IPS-NIHi11 (cell line): ENCODE measurements at places on chromosomes 2 and 18.
A peak's percentile ranks its signal among the peaks of the same experiment; 100 is the strongest.

GRCh38 chr18:35856178-35856577 is 116.3 kb upstream of the RMP24 start:
- no peak for DNase-seq

GRCh38 chr2:16179701-16180416 is 239.5 kb downstream of the MYCN start:
- peak; percentile 66 for DNase-seq

DNA sequence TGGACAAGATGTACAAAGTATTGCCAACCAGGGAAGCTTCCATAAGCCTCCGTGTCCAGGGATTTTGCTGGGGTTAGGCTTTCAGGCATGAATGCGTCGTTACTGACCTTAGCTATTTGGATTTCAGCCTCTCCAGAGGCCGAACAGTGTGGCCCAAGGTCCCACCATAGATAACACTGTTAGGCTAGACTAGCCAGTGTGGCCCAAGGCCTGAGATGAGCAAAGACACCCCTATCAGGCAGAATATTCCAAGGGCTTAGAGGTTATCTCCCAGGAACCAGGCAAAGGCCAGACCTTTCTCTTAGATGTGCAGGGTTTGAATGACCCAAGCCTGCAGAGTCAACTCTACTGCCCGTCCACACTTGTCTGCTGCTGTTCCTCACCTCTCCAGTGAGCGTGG is 131.7 kb upstream of the NDUFV2 start:
- DNase-seq = no peak

- DNase-seq = no peak
Observed at GRCh38 chr2:171323971-171324528, 109.7 kb downstream of the METTL8 start.

DNA sequence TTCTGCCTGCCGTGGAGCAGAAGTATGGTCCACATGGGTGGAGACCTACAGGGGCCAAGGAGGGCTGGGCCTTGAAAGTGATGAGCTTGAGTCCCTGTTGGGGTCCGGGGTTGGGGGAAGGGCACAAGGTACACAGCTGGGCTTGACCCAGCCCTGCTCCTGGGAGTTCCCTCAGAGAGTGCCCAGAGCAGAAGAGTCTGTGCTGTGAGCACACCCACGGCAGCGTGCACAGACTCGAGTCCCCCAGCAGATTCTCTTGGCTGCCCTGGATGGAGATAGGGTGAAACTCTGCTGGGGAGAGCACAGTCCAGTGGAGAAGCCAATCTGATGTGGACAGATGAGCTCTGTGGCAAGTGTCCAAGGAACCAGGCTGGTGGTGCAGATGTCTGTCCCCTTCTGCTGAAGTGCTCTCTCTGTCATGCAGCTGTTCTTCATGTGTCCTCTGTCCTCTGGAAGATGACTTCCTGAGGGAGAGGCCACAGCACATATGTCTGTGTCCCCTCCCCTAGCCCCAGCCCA is 27.5 kb downstream of the INPP4A start:
- DNase-seq = no peak

DNA sequence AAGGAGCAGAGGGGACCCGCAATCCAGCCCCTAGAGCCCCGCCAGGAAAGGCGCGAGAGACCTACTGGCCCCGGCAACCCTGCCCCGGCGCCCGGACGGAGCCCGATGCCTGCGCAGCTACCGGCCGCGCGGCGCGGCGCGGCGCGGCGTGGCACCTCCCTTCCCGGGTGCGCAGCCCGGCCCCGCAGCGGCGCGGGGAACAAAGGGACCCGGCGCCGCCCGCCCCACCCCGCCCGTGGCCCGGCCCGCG is 307 bp downstream of the CDH2 start:
- DNase-seq = no peak

DNA sequence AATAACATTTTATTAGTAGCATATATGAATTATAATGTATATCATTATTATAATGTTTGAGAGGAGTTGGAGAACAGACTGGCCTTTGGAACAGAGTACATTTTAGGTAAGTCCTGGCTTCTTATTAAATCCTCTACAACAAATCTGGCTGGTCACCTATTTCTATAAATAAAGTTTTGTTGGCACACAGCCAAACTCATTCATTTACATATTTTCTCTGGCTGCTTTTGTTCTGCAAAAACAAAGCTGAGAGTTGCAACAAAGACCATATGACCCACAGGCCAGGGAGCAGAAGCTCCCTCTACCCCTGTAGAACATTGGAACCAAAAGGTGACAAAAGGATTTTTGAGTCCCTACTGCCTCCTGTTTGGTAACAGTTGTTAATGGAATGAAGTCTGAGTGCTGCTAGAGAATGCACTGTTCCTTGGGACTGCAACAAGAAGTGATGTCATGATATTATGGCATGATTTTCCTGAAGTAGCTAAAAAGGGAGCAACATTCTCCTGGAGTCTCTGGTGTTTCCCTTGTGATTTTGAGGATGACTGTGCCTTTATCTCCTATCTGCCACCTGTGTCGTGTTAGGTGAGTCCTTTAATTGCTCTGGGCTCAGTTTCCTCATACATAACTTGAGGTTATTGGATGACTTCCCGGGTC is 22.0 kb upstream of the SP9 start:
- DNase-seq = no peak

- no peak for DNase-seq
Observed at GRCh38 chr18:37403100-37403781, 162.4 kb downstream of the CELF4 start.

DNA sequence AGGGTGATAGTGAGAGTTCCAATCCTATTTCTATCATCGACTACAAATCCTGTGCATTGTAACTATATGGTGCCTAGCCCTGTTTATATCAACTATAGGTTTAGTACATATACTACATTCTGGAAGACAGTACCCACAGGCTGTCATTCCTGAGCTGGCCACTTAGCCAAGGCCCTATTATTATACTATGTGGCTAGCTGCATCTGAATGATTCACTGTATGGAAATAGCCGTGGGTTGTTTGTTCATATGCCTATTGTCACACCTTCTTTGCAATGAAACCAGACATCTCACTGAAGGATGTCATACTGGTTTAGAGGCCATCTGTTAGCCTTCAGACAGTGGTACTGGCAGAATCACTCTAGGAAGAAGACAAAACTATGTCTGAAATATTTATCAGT is 62.3 kb upstream of the FSIP2 start:
- DNase-seq = no peak

GRCh38 chr2:63977904-63978303 is 41.3 kb downstream of the VPS54 start:
- no peak for DNase-seq

DNA sequence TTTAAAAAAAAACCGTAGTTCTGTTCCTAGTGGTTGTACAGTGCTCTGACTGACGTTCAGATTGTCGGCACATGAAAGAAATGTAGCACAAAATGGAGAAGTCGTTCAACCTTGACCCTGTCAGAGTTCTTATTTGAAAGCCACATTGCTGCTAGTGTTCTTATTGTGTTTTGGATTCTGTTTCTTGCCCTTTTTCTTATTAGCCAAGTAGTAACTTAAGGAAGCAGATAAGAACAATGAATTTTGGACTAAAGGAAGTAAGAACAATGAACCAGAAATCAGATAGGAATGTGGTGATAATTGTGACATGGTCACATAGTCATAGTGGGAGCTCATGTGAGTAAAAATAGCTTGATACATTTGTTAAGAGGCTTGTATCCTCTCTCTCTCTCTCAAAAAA is 45.9 kb downstream of the RPIA start:
- DNase-seq = no peak

DNA sequence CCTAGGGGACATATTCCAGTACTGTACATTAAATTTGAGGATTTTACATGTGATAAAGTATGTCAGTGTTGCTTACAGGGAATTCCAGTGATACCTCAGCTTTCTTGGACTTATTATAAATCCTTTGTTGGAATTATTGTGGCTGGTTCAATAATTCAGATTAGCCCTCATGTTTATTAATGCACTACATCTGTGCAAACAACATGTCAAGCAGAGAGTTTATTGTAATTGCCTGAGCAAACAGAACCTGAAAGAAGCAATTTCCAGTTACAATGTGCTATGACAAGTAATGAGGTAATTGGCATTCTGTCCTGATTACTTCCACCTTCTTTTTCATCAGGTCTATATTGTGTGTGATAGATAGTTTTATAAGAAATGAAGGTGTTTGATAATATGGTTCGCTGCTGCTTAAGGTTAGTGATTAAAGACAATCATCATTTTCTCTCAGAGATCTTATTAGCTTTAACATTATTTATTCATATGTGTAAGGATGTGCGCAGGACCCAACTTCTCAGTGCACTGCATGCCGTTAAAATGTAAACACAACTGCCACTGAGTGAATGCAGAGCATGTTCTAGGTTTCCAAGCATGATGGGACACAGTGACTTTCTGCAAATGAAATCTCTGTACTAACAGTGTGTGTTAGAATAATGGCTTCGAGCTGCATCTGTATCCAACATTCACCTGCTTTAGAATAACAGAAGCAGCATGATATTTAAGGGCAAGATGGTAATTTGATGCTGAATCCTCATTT is 973.7 kb upstream of the POU3F3 start:
- DNase-seq = no peak

DNA sequence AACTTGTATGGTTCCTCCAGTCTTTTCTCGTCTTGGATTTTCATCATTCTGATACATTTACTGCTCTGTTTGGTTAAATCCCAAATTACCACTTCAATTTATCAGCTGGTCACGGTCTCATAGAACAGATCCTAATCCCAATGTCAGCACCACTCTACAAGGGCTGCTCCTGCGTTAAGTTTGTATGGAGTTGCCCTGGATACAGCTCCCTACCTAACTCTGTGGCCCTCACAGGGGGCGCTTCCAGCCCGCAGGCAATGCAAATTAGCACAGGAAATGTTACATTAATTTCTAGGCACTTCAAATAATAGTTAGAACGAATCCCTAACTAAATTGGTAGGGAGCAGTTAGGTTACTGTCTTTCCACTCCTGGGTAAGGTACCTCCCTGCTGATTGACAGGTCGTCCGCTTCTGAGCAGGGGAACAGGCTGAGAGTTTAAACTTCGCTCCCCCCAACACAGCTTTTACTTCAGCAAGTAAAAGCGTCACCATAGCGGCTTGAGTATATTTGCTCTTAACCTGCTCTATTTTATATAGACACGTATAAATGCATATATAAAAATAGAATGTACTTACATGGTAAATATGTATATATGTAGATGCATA is 238.5 kb upstream of the FANCL start:
- DNase-seq = peak; percentile 33

DNA sequence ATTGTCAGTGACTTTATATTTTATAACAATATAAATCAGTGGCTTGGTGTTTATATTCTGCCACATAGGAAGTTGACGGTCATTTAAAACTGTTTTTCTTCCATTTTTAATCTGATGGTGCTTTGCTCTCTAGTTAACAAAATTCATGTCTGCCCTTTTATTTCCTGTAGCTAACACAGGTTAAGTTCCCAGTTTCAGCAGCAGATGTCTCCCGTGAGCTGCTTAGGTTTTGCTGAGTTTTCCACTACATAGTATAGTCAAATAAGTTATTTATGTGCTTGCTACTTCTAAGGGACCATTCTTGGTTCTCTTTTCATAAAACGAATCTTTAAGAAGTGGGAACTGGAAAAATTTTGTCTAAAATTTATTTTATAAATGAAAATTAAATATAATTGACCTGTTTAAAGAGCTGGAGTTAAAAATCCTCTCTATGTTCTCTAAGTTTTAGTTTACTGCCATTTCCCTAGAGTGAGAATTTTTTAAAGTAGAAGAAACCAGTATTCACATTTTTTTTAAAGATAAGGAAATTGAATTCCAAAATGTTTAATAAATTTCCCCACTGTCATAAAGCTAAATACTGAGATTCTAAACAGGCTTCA is 20.6 kb downstream of the HTR2B start:
- DNase-seq = peak; percentile 32

GRCh38 chr2:1477196-1478040 is 64.2 kb downstream of the TPO start:
- no peak for DNase-seq

DNA sequence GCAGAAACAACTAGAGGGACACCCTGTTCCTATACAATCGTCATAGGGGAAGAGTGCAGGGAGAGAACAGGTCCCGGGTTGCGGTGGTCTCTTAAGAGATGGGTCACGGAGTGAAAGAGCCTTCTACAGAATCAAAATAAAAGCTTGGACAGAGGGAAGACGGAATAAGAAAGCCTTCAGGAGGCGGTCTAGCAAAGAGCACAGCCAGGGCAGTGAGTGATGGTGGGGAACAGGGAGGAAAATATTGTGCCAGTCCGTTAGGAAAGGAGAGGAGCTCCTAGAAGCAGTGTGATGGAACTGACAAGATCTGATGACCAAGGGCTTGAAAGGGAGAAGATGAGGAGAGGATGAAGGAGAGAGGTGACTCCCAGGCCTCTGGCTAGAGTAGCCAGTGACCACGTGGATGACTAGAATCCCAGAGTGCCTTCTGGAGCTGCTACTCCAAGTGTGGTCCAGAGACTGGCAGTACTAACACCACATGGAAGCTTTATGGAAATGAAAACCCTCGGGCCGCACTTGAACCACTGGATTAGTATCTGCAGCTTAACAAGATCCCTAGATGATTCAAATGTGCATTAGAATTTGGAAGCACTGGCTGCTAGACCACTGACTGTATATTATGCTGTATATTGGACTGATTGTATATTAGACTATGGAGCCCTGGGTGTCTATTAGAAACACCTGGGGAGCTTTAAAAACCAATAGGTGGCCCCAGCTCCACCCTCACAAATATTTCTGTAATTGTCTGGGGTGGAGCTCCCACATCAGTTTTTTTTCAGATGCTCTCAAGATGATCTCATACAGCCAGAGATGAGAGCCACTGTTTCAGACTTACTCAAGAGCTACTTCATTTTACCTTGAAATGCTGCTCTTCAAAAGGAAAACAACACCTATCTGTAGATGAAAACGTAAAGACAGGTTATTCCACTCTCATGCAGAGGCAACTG is 1.1 kb upstream of the EVA1A start:
- no peak for DNase-seq

- no peak for DNase-seq
Observed at GRCh38 chr2:50591642-50592041, 440.3 kb downstream of the NRXN1 start.

DNA sequence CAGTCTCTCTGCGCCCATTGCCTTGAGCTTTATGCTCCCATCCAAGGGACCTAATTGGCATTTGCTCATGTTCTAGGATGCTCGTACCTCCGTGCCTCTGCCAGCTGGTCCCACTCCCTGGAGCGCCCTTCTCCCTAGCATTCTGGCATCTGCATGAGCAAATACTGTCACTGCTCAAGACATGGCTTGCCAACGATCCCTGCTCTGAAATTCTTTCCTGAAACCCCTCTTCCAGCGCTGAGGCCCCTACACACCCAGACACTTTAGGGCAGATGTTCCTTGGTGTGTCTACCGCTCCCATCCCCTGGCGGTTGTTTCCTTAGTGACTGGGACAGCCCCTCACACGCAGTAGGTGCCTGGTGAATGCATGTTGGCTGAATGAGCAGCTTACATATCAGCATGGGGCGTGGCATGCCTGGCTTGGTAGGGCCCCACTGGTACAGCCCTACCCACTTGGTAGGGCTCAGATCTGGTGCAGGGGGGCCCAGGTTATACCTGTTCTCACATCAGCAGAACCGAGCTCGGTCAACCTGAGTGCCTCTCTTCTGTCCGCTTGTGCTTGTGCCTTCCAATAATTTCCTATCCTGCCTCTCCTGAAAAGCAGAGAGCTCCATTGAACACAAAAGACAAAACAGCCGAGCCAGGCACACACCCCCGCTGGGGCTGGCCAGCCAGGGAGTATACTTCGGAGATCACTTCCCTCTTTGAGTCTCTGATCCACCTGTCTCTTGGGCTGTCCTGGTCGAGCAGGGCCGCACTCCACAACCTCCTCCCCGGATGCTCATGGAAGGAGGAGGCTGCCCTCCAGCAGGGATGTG is 59.2 kb downstream of the INHBB start:
- DNase-seq = no peak

GRCh38 chr2:58871469-58872142 is 630.5 kb upstream of the FANCL start:
- peak; percentile 9 for DNase-seq
